Activated naive CD4-positive, alpha-beta T cell treated with Interleukin-2 at 50 U/mL for 16 hours (primary cell): ENCODE measurements at places on chromosomes 11 and 22.

DNA sequence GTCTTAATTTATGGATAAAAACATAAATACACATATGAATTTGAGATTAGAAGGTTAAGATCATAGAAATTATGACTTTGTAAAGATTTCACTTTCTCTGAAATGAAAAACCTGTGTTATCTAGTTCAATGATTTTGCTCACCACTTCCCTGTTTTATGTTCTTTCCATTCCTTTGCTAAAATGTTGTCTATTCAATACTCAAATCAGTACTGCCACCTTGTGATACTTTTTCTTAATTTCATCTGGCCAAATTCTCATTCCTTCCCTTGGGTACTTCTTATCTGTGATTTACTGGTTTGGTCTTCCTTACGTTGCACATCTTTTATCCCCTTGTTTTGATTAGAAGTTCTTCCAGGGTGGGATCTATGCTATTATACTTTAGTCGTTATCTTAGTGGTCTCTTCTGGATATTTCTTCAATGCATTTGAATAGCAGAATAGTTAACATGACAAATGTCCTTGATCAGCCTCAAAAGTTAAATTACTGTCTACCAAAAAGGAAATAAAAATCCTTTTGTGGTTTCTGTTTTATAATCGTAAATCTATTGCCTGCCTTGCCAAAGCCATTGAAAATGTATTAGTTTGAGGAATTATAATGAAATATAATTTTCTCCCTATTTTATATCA is 197.0 kb downstream of the PGR start:
- DNase-seq: no peak

DNA sequence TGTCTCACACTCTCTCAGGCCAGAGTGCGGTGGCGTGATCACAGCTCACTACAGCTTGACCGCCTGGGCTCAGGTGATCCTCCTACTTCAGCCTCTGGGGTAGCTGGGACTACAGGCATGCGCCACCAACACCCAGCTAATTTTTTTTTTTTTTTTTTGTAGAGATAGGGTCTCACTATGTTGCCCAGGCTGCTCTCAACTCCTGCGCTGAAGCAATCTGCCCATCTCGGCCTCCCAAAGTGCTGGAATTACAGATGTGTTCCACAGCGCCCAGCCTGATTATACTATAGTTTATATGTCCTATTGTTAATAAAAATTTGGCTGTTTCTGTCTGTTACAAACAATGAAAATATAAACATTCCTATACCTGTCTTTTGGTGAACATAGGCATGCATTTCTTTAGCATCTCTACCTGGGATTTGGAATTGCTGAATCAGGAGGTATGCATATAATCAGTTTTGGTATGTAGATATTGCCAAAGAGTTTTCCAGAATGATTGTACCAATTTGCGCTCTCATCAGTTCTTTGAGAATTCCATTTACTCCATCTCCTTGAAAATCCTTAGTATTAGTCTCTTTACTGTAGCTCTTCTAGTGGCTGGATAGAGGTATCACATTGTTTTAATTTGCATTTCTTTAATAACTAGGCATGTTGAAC is 78.8 kb downstream of the TEAD1 start:
- DNase-seq: no peak

- DNase-seq: no peak
These were observed 890.5 kb downstream of the BRD1 start for GRCh38 chr22:48937032-48937639.

GRCh38 chr11:66317723-66318599 is 1.1 kb upstream of the CD248 start:
- no peak for DNase-seq

DNA sequence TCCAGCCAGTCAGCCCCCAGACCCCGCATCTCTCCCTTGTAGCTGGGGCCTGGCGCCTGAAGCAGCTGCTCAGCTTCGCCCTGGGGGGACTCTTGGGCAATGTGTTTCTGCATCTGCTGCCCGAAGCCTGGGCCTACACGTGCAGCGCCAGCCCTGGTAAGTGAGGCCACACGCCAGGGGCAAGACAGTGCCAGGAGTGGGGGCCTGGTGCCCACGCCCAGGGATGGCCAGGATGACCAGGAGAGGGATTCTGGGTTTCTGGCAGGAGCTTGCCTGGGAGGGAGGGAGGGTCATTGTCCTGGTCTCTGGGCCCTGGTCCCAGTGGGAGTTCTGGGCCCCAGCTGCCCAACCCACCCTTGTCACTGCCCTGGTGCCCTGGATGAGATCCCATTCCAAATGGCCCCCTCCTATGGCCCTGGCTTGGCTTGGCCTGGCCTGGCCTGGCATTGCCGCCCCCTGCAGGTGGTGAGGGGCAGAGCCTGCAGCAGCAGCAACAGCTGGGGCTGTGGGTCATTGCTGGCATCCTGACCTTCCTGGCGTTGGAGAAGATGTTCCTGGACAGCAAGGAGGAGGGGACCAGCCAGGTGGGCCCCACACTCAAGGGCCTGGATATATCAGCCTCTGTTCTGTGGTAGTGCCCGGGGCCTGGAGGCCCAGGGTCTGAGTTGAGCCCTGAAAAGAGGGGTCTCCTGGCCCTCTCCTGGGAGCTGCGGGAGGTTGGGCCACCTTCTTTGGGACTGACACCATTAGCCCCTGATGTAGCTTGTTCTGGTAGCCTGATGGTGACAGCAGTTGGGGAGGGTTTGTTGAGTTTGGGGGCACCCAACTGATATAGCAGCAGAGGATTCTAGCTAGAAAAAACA is 3.7 kb downstream of the SLC39A13 start:
- peak; percentile 67 for DNase-seq

GRCh38 chr11:69115586-69116560 is 39.9 kb upstream of the SMIM38 start:
- DNase-seq: no peak

- no peak for DNase-seq
These were observed 2.2 kb downstream of the OR8B12 start for GRCh38 chr11:124541204-124541603.

GRCh38 chr22:26285632-26286031 is 116.4 kb downstream of the SEZ6L start:
- DNase-seq: no peak

DNA sequence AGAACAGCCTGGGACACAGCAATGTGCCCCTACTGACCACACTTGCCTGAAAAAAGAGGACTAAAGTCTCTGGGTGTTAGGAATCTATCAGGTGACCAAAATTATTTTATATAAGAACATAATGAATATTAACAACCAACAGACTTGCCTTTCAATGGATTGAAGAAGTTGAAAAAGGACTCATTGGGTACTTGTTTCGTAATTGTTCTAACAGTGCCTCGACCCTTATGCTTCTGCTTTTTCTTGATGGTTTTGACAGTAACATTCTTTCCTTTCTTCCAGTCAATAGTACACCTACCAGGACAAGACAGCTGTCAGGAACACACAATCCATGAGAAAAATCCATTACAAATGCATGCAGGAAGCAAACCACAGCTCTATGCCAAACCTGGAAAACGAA is 29.0 kb upstream of the PHLDA2 start:
- DNase-seq: no peak

GRCh38 chr11:62419314-62419929 is 589 bp downstream of the SCGB1A1 start:
- DNase-seq: no peak

DNA sequence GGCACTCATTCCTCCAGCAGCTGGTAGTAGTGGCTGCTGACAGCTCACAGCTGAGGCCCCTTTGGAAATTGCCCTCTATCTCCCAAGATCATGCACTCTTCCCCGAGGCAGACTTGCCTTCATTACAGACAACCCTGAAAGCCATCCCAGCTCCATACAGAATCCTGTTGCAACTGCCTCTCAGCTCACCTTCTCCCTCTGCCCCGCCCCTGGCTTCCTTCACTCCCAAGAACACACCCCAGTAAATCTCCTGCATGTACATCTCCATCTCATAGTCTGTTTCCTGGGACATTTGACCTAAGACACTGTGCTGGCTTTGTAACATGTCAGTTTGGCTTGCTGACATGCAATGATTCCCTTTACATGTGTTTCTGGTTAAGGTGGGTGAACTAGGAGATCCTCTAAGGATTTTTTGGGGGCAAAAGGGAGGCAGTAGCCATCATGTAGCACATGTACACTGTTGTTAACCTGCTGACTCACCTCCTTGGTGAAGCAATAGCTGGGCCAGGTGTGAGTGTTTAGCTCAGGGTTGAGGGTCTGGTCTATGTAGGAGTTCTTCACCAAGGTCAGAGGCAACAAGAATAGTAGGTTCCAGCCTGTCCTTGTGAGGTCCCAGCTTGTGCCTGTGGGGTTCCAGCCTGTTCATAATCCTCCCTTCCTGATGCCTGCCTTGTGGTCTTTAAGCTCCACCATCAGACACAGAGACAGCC is 179.6 kb downstream of the CSNK2A3 start:
- DNase-seq: no peak

DNA sequence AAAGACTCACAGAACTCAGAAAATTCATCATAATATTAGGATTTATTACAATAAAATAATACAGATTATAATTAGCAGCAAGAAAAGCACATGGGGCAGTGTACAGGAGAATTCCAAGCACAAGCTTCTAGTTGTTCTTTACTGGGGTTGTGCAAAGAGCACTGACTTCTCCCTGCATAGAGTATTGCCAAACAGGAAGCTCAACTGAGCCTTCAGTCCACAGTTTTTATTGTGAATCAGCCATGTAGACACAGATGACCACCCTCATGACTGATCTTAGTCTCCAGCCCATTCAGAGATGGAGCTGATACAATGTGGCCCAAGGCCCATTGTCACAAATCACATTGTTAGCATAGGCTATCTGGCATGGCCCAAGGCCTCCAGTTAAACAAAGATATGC is 798.9 kb downstream of the KCNA4 start:
- DNase-seq: no peak

- no peak for DNase-seq
These were observed 1.4 kb upstream of the LRRC10B start for GRCh38 chr11:61507012-61507768.

GRCh38 chr11:85133636-85134035 is 493.5 kb downstream of the DLG2 start:
- no peak for DNase-seq
